ENCODE measurements at places on chromosomes 3 and 15. TPM values are rescaled to one million over a fixed set of nuclear protein-coding genes. Genes with fewer than 3 reads are reported as not detected.
A peak's percentile ranks its signal among the peaks of the same experiment; 100 is the strongest.

The CPN2 gene
- total RNA-seq = 0.05 TPM

The DLL4 gene
- 5.2 TPM for total RNA-seq

The GOLGA8T gene
- total RNA-seq = 0.19 TPM

The GAP43 gene
- total RNA-seq = 0.42 TPM

The GHSR gene
- not detected for total RNA-seq

The TMCO5A gene
- not detected for total RNA-seq

The PCLAF gene
- total RNA-seq = 57.6 TPM

The CELF6 gene
- 0.99 TPM for total RNA-seq

- H3K27ac ChIP-seq = peak overlapping the region; percentile 76
- peaks cover 32% of the 10 kb centered on the region for H3K27me3 ChIP-seq
- no peak for DNase-seq
- peak overlapping the region; percentile 39 for H3K4me3 ChIP-seq
Observed at GRCh38 chr3:24495326-24495994, 810 bp upstream of the THRB start.

- H3K27ac ChIP-seq = no peak overlapping the region
- no peak overlapping the region for H3K4me3 ChIP-seq
- H3K4me1 ChIP-seq = no peaks in the 10 kb centered on the region
Observed at GRCh38 chr3:21421096-21421495, 329.9 kb downstream of the ZNF385D start.

DNA sequence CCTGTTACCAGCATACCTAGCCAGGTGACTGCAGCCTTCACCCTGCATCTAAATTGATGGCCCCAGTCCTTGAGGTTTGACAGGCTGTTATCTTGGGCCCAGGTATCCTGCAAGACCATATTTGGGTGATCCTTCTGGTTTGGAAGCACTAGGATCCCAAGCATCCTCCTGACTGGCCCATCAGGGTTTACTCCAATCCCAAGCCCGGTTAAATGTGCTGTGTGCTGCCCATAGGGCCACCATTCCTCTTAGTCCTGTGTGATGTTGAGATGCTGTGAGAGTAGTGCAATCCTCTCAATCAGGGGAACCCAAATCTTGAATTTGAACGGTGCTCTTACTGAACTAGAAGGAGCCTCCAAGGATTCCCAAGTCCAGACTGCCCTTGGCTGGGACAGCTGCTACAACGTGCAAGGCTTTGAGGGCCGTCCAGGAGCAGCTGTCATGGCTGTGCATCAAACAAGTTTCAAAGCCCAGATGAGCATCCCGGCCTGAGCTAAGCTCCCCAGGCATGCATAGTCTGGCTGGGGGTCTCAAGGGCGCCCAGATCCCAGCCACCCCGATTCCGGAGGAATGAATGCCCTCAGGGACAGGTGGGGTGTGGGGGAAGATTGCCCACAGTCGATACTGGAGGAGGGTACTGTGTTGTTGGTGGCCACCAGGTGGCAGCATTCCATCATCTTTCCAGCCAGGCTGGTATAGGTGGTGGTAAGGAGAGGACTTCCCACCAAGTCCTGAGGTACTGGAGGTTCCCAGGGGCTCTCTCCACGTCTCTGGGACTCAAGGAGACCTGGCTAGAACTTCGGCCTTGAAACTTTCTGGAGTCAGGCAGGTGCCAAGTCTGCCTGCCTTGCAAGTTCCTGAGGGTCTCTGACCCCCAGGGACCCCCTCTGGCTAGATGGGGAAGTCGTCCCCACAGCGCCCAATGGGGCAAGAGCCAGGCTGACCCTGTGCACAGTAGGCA is 32.6 kb downstream of the RBM5 start:
- no peaks in the 10 kb centered on the region for H3K27me3 ChIP-seq
- H3K27ac ChIP-seq = no peak overlapping the region
- H3K4me3 ChIP-seq = no peak overlapping the region
- H3K36me3 ChIP-seq = peaks cover 63% of the 10 kb centered on the region
- peak; percentile 75 for DNase-seq
- H3K4me1 ChIP-seq = peaks cover 9% of the 10 kb centered on the region

DNA sequence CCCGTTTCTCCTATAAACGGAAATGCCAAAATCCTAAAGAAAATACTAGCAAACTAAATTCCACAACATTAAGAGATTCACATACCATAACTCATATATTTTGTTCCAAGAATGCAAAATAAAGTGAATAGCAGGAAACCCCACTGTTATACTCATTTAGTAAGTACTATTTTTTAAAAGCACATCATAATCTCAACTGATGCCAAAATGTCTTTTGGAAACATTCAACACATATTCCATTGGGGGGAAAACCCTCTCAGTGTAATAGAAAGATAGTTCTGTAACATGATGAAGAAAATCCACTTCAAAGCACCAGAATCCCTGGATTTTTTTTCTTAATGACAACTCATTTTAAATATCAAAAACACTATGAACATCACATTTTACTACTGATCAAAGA is 93.0 kb upstream of the EIF1B start:
- no peak overlapping the region for H3K27ac ChIP-seq
- no peak for DNase-seq
- H3K36me3 ChIP-seq = no peaks in the 10 kb centered on the region
- no peak overlapping the region for H3K4me3 ChIP-seq

DNA sequence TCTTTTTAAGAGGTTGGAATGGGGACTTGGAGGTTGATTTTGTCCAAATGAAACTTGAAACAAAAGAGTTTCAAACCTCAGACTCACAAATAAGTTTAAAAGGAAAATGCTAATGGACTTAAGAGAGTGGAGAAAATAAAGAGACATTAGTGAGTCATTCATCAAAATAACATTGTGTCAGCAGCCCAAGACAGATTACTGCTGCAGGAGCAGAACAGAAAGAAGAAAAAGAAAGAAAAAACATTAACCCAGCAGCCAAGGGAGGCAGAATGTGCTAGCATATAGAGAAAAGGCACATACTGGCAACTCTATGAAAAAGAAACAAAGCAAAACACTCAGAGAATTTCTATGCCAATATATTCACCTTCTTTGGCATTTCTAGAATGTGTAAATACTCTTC is 42.6 kb downstream of the ADAMTS9 start:
- DNase-seq = no peak
- H3K4me3 ChIP-seq = no peak overlapping the region
- H3K36me3 ChIP-seq = no peaks in the 10 kb centered on the region
- no peaks in the 10 kb centered on the region for H3K27me3 ChIP-seq
- no peak overlapping the region for H3K27ac ChIP-seq

DNA sequence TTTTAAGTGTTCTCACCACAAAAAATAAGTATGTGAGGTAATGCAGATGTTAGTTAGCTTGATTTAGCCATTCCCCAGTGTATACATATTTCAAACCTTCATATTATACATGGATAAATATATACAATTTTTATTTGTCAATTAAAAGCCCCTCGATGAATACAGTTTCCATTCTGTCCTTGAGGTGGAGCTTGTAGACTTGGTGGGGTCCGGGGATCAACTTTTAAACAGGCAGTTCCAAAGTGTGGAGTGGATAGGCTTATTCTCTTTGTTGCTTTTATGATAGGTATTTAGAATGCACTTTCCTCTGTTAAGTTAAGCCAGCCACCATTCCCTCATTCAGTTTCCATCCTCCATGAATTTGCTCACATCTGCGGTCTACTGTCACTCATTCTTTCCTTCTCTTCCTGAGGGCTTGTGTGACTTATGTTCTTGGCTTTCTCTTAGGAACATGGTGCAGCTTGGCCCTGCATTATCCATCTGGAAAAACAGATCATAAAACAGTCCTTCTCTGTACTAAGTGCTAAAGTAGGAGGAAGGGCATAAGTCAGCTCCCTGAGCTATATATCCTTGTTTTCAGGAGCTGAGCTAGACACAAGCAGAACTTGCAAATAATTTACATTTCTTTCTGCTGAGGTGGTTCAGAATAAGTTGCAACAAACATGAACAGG is 149.1 kb downstream of the NFKBIZ start:
- H3K36me3 ChIP-seq = no peaks in the 10 kb centered on the region
- DNase-seq = no peak
- H3K4me3 ChIP-seq = no peak overlapping the region
- no peaks in the 10 kb centered on the region for H3K27me3 ChIP-seq
- no peaks in the 10 kb centered on the region for H3K4me1 ChIP-seq

GRCh38 chr15:39737196-39737550 is 45.5 kb downstream of the FSIP1 start:
- no peak for DNase-seq
- H3K4me1 ChIP-seq = no peaks in the 10 kb centered on the region
- no peaks in the 10 kb centered on the region for H3K36me3 ChIP-seq
- no peak overlapping the region for H3K4me3 ChIP-seq

DNA sequence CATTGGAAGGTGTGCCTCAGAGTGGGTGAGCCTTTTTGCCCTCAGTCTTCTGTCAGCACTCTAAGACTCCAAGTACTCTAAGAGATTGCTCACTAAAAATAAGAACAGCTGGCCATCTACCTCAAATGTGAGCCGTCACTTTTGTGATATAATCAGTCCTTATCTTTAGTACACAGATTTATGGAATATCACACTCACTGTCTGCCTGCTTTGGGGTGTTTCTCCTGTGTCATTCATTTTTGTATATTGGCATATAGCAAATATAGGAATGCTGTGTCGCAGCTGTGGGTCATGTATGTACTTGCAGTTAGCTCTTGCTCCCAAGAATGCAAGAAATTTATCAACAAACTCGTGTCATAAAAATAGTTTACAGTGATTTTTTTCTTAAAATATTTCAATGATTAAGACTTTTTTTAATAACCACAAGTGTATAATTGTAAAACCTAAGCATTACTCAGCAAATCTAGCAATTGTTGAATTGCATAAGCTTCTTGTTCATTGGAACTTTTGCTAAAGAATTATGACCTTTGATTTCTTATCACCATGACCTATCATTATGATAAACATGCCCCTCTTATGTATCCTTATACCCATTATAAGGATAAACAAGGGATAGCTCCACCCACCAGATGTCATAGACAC is 18.8 kb downstream of the SETD5 start:
- H3K36me3 ChIP-seq = peaks cover 8% of the 10 kb centered on the region
- H3K4me3 ChIP-seq = no peak overlapping the region
- peaks cover 3% of the 10 kb centered on the region for H3K4me1 ChIP-seq
- H3K27ac ChIP-seq = no peak overlapping the region

GRCh38 chr3:126033765-126034164 is 50.2 kb downstream of the SLC41A3 start:
- H3K4me1 ChIP-seq = peaks cover 11% of the 10 kb centered on the region
- no peaks in the 10 kb centered on the region for H3K27me3 ChIP-seq
- H3K27ac ChIP-seq = no peak overlapping the region
- DNase-seq = no peak
- H3K4me3 ChIP-seq = no peak overlapping the region

- peaks cover 6% of the 10 kb centered on the region for H3K4me1 ChIP-seq
- H3K36me3 ChIP-seq = no peaks in the 10 kb centered on the region
- H3K27ac ChIP-seq = no peak overlapping the region
- H3K4me3 ChIP-seq = no peak overlapping the region
Observed at GRCh38 chr15:65979316-65979715, 110.0 kb downstream of the RAB11A start.

- H3K36me3 ChIP-seq = no peaks in the 10 kb centered on the region
- H3K27me3 ChIP-seq = no peaks in the 10 kb centered on the region
- no peak overlapping the region for H3K27ac ChIP-seq
- no peak for DNase-seq
- H3K4me3 ChIP-seq = no peak overlapping the region
- peaks cover 26% of the 10 kb centered on the region for H3K4me1 ChIP-seq
Observed at GRCh38 chr15:101092156-101092866, 159.5 kb downstream of the CHSY1 start.

DNA sequence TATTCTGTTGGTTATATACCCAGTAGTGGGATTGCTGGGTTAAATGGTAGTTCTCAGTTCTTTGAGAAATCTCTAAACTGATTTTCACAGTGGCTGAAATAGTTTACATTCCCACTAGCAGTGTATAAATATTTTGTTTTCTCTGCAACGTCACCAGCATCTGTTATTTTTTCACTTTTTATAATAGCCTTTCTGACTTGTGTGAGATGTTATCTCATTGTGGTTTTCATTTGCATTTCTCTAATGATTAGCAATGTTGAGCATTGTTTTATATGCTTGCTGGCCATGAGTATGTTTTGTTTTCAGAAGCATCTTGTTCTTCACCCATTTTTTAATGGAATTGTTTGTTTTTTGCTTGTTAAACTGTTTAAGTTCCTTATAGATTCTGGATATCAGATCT is 612.7 kb upstream of the SGO1 start:
- no peaks in the 10 kb centered on the region for H3K4me1 ChIP-seq
- no peak for DNase-seq
- no peaks in the 10 kb centered on the region for H3K36me3 ChIP-seq
- no peak overlapping the region for H3K4me3 ChIP-seq
- H3K27me3 ChIP-seq = no peaks in the 10 kb centered on the region
- no peak overlapping the region for H3K27ac ChIP-seq

DNA sequence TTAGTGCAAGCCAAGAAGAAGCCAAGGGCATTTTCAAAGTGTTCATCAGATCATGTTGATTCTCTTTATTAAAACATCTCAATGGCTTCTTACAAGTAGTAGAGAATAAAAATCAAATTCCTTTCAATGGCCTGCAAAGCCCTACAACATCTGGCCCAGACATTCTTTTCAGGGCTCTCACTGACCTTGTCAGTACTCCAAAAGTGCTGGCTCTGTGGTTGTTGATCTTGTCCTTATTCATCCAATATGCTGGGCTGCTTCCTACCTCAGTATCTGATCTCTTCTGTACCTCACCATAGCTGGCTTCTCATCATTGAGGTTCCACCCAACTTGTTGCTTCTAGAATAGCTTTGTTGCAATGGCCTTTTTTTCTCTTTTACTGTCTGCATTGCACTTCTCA is 74.0 kb upstream of the SAMMSON start:
- DNase-seq = no peak
- no peak overlapping the region for H3K4me3 ChIP-seq
- H3K36me3 ChIP-seq = no peaks in the 10 kb centered on the region
- H3K27ac ChIP-seq = no peak overlapping the region
- H3K4me1 ChIP-seq = no peaks in the 10 kb centered on the region

GRCh38 chr15:77637851-77638692 is 5.4 kb upstream of the LINGO1 start:
- no peak overlapping the region for H3K4me3 ChIP-seq
- peaks cover 56% of the 10 kb centered on the region for H3K27me3 ChIP-seq
- H3K36me3 ChIP-seq = no peaks in the 10 kb centered on the region
- no peak overlapping the region for H3K27ac ChIP-seq
- H3K4me1 ChIP-seq = no peaks in the 10 kb centered on the region

- DNase-seq = no peak
- H3K27me3 ChIP-seq = no peaks in the 10 kb centered on the region
- no peak overlapping the region for H3K27ac ChIP-seq
- H3K36me3 ChIP-seq = peaks cover 7% of the 10 kb centered on the region
Observed at GRCh38 chr15:72495007-72495406, 20.9 kb downstream of the ARIH1 start.

GRCh38 chr3:175476489-175476888 is 617.4 kb downstream of the NAALADL2 start:
- DNase-seq = no peak
- no peaks in the 10 kb centered on the region for H3K36me3 ChIP-seq
- H3K27ac ChIP-seq = no peak overlapping the region
- H3K4me1 ChIP-seq = no peaks in the 10 kb centered on the region
- H3K27me3 ChIP-seq = no peaks in the 10 kb centered on the region
- H3K4me3 ChIP-seq = no peak overlapping the region

GRCh38 chr3:53202331-53203015 is 41.5 kb downstream of the PRKCD start:
- H3K4me1 ChIP-seq = no peaks in the 10 kb centered on the region
- H3K27me3 ChIP-seq = no peaks in the 10 kb centered on the region
- H3K4me3 ChIP-seq = no peak overlapping the region
- H3K27ac ChIP-seq = no peak overlapping the region
- DNase-seq = no peak
